ENCODE measurements at places on chromosomes 16 and 17. TPM values are rescaled to one million over a fixed set of nuclear protein-coding genes. Genes with fewer than 3 reads are reported as not detected.

GRCh38 chr17:53574038-53574437, 248.7 kb upstream of the KIF2B start:
- no peak for DNase-seq

DNA sequence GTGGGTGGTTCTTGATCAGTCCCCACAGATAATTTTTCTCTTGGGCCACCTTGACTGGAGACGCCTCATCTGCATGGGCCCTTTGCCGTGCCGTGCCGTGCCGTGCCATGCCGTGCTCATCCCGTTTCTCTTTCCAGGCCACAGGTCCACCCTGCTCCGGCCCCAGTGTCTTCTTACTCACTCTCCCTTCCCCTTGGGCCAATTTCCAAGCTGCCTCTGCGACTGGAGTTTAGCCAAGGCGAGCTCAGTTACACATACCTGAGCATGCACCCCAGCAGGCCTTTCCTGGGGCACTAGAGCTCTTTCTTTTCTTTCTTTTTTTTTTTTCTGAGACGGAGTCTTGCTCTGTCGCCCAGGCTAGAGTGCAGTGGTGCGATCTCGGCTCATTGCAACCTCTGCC, 40.5 kb upstream of the MGAT5B start:
- DNase-seq: no peak

DNA sequence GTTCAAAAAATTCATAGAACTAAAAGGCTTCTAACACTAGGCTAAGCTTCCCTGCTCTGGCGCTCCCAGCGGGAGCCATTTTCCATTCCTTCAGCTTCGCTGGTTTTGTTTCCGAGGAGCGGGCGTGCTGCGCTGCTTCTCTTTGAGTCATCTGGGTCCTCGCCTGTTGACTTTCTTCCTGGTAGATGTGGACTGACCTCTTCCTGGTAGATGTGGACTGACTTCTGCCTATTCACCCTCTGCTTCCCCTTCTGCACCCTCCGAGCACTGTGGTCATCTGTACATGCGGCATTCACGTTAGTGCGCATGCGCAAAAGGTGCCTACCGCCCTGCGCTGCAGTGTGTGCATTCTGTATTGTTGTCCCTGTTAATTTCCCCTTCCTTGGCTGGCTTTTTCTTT, 40.8 kb upstream of the SEC14L1 start:
- peak; percentile 24 for DNase-seq

DNA sequence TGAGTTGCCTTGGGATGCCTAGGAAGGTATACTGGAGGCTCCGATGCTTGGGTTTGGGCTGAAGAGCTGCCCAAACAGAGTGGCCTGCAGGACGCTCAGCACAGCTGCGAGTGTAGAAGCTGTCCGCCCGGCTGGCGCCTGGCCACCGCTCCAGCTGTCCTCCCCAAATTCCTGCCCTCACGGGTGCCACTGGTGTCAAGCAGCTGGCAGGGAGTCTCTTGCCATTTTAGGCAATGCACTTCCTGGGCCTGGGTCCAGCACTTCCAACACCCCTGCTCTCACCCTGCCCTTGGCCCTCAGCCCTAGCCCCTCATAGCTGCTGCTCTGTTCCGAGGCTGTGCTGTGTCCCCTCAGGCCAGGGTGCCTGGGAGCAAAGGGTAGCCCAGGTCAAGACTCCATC, 5.2 kb upstream of the PKMYT1 start:
- DNase-seq: no peak

DNA sequence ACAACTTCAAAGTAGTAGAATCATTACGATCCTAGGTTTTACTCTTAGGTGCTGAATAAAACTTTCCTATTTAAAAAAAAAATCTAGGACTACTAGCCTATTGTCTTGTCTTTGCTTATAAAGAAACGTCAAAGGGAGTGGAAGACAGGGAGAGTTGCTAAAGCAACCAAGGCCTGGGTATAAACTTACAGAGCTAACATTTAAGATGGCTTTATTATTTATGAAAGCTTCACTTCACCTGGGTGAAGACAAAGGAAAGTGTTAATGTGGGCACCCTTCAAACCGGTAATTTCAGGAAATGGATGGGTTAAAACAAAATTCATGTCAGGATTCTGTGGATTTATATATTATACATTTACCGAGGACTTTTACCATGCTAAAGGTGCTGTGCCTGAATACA, 2.5 kb downstream of the DUSP14 start:
- DNase-seq: no peak

- DNase-seq: no peak
These were observed 170.0 kb downstream of the C16orf78 start for GRCh38 chr16:49543631-49543946.

ADGRG1 gene
- total RNA-seq: 222 TPM

GRCh38 chr17:73470316-73470826, 158.6 kb upstream of the CDC42EP4 start:
- no peak for DNase-seq

DNA sequence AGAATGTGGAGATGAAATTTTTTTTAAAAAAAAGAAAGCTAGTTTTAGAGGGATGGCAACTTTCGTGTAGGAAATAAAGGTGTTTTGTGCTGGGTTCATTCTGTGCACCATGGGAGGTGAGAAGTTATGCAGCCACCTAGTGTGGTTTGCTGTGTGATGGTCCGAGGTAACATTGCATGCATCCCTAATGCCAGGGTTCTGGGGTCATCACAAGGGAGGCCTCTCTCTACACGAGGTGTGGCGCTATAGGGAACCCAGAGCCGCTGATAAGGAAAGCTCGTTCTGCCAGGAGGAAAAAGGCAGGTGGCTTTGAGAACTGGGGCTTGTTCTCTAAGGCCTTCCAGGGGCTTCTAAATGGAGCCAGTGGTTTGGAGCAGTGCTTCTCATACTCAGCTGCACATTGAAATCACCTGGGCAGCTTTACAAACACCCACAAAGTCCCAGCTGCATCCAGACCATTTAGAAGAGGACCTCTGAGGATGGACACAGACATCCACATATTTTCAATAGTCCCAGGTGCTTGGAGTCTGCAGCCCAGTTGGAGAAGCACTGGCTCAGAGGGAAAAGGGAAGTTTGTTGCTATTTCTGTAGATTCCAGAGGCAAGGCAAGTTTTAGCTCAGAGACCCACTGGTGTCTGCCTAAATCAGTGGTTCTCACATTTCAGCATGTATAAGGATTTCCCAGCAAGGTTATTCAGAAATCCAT, 43.5 kb downstream of the VPS35L start:
- DNase-seq: no peak

GRCh38 chr17:49887744-49888360, 40.0 kb upstream of the TAC4 start:
- DNase-seq: no peak

CD300LB gene
- not detected for total RNA-seq

DNA sequence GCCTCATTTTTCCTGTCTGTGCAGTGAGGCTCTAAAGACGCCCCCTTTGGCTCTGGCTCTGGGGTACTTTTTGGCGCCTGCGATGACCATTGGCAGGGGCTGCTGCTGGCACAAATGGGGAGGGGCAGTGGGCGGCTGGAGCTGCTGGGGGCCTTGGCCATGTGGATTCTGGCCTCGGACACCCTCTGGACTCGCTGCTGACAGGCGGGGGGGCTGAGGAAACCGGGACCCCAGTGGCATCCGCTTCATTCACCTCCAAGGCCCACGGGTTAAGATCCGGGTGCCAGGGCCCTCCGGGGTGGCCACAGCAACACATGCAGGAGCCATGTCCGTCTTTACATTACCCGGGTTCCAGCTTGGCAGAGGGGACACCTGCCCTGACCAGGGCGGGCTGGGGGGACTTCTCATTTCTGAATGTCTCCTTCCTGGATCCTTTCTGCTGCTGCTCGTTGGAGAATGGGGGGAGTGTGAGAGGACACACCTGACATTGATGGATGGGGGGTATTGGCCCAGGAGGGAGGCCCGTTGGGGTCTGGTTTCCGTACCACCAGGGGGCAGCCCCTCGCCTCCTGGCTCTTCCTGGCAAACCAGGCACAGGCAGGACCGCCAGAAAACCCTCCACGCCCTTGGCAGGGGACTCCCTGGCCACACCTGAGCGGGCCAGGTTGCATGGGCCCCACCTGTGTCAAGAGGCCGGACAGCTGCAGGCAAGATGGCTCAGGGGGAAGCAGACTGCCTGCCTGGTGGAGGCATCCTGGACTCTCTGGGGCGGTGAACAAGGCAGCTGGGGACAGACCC, 21.8 kb downstream of the GSE1 start:
- no peak for DNase-seq

DNA sequence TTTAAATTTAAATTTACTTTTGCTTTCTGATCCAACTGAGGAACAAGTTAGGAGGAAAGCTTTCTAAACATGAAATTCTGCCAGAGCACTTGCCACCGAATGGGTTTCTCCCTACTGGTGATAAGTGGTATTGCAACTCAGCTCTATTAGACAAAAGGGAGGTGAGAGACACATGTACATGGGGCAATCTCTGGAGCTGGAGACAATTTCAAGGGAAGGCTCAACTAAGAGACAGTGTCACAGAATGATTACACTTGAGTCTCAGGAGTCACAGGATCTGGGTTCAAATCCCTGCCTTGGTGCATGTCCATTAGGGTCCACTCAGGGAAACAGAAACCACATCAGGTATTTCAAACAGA, 37.4 kb downstream of the SOCS1 start:
- no peak for DNase-seq

NMT1 gene
- total RNA-seq: 170 TPM

NKIRAS2 gene
- 10.1 TPM for total RNA-seq

DNA sequence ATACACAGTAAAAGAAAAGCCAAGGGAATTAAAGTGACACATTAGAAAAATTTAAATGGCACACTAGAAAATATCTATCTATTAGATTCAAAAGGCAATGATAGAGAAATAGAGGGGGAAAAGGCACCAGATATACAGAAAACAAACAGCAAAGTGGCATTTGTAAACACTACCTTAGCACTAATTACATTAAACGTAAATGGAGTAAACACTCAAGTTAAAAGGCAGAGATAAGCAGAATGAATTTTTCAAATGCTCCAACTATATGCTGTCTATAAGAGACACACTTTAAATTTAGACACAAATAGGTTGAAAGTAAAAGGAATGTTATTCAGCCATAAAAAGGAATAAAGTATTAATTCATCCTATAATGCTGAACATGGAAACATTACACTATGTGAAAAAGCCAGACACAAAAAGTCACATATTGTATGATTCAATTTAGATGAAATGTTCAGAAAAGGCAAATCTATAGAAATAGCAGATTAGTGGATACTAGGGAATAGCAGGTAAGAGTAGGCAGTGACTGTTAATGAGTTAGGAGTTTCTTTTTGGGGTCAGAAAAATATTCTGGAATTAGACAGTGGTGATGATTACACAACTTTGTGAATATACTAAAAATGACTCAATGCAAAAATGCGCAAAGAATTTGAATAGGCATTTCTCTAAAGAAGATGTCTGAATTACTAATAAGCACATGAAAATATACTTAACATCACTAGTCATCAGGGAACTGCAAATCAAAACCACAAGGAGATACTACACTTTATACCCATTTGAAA, 92.4 kb downstream of the BRIP1 start:
- DNase-seq: no peak

ARHGAP23 gene
- 158 TPM for total RNA-seq

KRT17 gene
- 8.7 TPM for total RNA-seq

DNA sequence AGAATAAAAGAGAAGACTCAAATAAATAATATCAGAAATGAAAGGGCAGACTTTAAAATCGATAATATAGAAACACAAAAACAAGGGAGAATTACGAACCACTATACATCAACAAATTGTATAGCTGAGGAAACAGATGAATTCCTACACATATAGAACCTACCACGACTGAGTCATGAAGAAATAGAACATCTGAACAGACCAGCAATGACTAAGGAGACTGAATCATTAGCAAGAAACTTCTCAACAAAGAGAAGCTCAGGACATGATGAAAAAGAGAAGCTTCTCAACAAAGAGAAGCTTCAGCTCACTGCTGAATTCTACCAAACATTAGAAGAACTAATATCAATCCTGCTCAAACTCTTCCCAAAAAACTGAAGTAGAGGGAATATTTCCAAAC, 255.9 kb downstream of the CEP112 start:
- DNase-seq: no peak

DNA sequence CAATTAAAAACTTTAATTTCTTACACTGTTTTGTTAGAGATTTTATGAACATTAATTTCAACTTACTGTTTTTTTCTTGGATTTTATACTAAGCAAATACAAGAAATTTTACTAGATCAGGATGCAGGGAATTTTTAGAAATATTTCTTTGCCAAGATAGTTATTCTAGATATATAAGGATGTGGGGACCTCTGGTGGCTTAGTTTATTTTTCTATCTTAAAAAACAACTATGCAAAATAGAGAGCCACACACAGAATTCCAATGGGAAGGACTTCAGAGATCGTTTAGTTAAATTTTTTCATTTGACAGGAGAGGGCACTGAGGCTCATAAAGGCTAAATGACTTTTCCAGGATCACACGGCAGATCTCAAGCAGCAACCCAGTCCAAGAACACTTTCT, 23.0 kb upstream of the CAPNS2 start:
- DNase-seq: no peak

OR1G1 gene
- not detected for total RNA-seq

PRAC2 gene
- total RNA-seq: not detected

Data from dorsolateral prefrontal cortex (tissue), 122 donors.